ENCODE measurements at places on chromosomes 3 and 15. TPM values are rescaled to one million over a fixed set of nuclear protein-coding genes. Genes with fewer than 3 reads are reported as not detected.

DNA sequence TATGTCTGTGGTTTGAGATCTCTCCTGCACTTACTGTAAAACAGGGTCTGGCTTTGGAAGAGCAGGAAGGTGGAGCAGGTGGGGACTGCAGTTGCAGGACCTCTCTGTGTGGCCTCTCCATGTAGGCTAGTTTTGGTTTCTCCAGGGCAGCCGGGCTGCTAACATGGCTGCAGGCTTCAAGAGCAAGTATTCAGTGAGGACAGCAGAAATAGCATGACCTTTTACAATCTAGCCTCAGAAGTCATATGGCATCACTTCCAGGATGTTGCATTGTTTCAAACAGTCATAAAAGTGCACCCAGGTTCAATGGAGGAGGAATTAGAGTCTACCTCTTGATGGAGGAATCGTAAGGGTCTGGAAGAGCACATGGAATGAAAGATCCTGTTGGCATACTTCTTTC lies 728.7 kb downstream of the NTRK3 start:
- DNase-seq, result no peak

- peak; percentile 45 for DNase-seq
Measured at GRCh38 chr15:70480196-70480856, 283.0 kb downstream of the UACA start.

- DNase-seq, result no peak
Measured at GRCh38 chr3:31167666-31168065, 273.2 kb upstream of the GADL1 start.

Gene TMEM40
- not detected for total RNA-seq

Gene DPPA2
- total RNA-seq, result 0.68 TPM

DNA sequence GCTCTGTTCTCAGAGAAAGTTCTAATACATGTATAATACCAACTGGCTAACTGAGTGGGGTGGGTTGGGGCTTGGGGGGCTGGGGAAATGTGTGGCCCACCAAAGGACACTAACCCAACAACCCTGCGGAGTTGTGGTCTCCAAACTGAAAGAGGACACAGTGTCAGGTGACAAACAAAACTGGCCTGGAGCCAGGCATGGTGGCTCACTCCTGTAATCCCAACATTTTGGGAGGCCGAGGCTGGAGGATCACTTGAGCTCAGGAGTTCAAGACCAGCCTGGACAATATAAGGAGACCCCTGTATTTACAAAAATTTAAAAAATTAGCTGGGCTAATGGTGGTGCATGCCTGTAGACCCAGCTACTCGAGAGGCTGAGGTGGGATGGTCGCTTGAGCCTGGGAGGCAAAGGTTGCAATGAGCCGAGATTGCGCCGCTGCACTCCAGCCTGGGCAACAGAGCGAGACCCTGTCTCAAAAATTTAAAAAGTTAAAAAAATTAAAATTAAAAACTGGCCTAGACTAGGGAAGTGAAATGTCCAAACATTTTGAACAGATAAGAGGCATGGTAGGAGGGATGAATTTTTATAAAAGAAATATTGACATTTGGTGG lies 31.7 kb upstream of the SRP14 start:
- DNase-seq, result no peak

Gene CCDC54
- not detected for total RNA-seq

DNA sequence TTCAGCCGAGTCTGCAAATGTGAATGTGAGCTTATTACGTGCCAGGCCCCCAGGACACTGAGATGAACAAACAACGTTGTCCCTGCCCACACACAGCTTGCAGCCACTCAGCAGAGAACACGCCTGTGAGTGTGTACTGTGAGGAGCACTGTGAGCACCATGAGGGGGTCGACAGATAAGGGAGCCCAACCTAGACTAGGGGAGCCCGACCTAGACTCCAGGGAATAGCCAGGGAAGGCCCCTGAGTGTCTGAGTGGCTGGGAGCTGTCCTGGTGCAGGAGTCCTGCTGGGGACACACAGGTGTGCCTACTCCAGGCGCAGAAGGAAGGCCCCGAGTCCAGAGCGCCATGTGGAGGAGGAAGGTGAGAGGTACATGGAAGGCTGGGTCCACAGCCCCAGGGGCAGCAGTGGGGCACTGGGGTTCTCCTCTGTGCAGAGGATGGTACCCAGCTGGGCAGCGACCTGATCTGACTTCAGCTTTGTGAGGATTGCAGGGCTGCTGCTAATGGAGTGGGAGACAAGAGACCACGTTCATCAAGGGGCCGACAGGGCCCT lies 36.5 kb downstream of the MGLL start:
- DNase-seq, result no peak

Gene KCNMB3
- total RNA-seq, result 0.77 TPM

- no peak for DNase-seq
Measured at GRCh38 chr3:123949641-123950040, 11.4 kb downstream of the CCDC14 start.

DNA sequence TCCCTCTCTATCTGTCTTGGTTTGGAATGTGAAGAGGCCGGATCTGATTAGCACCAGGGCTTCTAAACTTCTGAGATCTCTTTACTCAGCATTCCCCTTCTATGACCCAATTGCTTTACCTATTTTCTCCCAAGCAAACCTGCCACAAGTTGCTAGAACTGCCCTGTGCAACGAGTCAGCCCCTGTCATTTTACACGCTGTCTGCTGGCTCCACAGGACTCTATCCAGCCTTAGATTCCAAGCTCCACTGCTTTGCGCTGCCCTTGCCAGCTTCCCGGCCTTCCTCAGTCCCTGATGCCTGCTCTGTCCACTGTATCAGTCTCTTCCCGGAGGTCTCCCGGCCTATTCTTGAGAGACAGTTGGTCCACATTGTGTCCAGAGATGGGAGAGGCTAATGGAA lies 12.3 kb downstream of the CEP19 start:
- no peak for DNase-seq

GRCh38 chr3:116927918-116928317 lies 218.3 kb downstream of the TUSC7 start:
- DNase-seq, result no peak

Gene HYAL1
- total RNA-seq, result 0.06 TPM

Gene OR5H1
- not detected for total RNA-seq

GRCh38 chr3:14373753-14374376 lies 28.5 kb upstream of the SLC6A6 start:
- no peak for DNase-seq

- DNase-seq, result no peak
Measured at GRCh38 chr15:24945711-24946110, 9.1 kb upstream of the SNRPN start.

GRCh38 chr15:78399091-78399490 lies 38.9 kb upstream of the IREB2 start:
- DNase-seq, result no peak

GRCh38 chr3:159829539-159830227 lies 159.0 kb upstream of the IL12A start:
- DNase-seq, result peak; percentile 73

DNA sequence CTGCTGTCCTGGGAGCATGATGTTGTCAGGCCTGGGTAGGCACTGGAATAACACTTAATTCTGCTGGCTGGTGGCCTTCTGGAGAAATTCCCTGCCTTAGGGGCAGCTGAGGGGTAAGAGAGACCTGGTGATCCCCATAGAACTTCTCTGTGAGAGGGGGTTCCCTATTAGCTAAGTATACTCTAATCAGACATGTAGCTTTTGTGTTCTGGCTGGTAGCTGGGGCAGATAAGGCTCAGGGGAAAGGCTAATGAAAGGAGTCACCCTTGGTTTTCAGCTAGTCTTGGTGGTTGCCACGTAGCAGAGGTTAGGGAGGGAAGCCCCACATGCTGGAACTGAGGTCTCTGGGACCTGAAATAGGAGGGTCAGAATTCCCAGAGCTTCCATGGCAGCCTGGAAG lies 952 bp upstream of the HDDC3 start:
- no peak for DNase-seq

Gene CASR
- not detected for total RNA-seq

Gene EPB42
- not detected for total RNA-seq

Gene SLC2A2
- total RNA-seq, result not detected

- no peak for DNase-seq
Measured at GRCh38 chr15:63803106-63803886, 30.5 kb downstream of the HERC1 start.

DNA sequence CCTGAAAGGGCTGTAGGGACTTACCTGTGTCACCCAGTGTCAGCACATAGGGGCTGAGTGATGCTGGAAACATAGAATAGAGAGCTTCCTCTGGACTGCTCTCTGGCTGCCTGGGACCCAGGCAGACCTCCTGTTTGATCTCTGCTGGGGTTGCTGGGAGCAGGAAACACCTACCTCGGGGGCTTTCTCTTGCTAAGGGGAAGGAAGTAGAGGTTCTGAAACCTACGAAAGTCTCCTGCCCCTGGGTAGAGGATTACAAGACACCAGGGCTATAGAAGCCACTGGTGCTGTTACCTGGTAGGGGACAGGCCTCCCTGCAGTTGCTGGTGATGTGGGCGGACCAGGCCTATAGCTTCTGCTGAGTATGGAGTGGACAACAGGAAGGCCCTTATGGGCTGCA lies 81.7 kb downstream of the DHX30 start:
- DNase-seq, result no peak

- no peak for DNase-seq
Measured at GRCh38 chr3:46468753-46469600, 4.3 kb upstream of the LTF start.

DNA sequence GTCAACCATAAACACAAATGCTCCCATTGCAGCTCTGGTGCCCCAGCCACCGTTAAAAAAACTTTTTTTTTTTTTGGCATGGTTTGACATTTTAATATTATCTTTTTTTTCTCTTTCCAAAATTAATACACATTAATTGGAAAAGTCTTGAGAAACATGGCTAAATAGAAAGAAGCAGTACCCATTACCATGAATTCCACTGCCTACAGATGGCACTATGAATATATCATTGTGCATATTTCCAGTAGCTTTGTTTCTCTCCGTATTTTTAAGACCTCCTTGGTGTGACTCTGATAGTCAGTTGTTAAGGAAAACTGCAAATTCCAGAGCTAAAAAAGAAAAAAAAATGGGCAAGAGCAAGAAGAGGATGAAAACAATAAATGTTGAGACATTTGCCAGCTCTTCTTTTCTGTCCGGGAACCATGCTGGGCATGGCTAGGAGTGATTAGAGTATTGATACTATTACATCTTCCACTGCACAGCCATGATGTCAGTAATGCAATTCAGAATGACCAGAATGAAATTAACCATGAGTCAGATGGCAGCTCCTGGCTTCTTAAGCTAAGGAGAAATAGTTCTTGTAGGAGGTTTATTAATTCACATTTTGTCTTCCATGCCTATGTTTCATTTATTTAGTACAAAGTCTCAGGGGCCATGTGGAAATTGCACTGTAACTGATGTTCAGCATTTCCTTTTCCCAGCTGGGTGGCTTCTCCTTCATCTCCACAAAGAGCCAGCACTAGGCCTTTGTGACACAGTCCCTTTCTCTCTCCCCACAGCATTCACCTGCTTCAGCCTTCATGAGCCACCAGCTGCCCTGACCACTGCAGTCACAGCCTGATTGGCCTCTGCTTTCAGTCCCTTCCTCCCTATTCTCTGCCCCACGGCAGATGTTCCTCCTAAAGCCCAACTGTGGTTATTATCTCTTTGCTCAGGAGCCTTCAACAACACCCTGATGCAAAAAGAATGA lies 31.8 kb downstream of the SLC7A14 start:
- DNase-seq, result no peak

Gene C3orf20
- total RNA-seq, result not detected

Gene CPLX3
- total RNA-seq, result not detected

DNA sequence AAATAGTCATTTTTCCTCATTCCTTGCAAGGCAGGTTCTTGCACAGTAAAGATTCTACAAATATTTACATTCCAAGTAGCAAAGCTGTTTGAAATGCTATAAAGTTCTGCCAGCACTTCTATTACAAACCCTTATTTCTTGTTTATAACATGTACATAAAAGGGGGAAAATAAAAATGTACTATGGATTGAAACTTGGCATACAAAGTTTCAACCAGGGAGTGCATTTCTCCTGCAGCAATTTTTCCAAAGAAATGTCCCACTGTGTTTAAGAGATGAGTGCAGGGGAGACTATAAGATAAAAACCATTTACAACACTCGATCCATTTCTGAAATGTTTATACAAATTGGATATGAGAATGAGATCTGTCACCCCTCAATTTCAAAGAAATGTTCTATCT lies 3.3 kb downstream of the CNTN3 start:
- DNase-seq, result no peak

Gene LCTL
- total RNA-seq, result not detected

Gene LINS1
- total RNA-seq, result 37.6 TPM

Gene CCR9
- total RNA-seq, result not detected

DNA sequence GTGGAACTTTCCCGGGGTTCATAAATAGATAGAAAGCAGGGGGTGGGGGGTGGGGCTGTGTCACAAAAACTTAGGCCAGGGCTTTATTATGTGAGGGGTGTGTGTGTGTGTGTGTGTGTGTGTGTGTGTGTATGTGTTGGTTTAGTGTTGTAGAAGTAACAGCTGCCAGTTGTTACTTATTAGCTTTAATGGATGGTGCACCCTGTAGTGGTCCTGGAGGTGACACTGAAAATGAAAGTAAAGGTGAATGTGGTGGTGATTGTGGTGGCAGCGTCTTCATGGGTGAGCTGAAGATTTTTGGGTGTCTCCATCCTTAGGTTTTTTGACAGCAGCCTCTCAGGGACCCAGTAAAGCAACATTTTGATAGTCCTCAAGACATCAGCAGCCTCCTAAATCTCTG lies 449.9 kb downstream of the PDCD6IP start:
- no peak for DNase-seq

DNA sequence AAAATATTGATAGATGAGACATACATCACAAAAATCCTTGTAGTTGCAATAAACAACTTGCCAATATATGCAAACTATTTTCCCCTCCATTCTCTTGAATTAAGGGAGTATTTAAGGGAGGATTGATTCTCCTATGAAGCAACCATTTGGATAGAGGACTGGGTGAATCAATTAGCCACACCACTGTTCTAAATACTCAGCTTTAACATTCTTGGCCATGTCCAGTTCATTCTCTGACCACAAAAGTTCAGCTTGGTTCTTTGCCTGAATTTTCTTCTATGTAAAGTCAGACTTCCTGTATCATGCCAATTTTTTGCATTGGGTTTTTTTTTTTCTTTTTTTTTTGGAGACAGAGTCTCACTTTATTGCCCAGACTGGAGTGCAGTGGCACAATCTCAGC lies 15.8 kb upstream of the SEC11A start:
- DNase-seq, result no peak

GRCh38 chr3:140754936-140755335 lies 77.1 kb downstream of the TRIM42 start:
- DNase-seq, result no peak

- no peak for DNase-seq
Measured at GRCh38 chr3:160010578-160010977, 21.9 kb downstream of the IL12A start.

GRCh38 chr15:96585484-96586386 lies 255.2 kb downstream of the NR2F2 start:
- DNase-seq, result no peak

Measured in Daoy (cell line).